ENCODE measurements at places on chromosomes 5 and 9.

- no peak for DNase-seq
These were observed 242.6 kb downstream of the AUH start for GRCh38 chr9:91119142-91119541.

GRCh38 chr9:91776409-91777291 lies 173.4 kb downstream of the ROR2 start:
- no peak for DNase-seq

GRCh38 chr5:40452874-40453624 lies 226.7 kb upstream of the PTGER4 start:
- no peak for DNase-seq

DNA sequence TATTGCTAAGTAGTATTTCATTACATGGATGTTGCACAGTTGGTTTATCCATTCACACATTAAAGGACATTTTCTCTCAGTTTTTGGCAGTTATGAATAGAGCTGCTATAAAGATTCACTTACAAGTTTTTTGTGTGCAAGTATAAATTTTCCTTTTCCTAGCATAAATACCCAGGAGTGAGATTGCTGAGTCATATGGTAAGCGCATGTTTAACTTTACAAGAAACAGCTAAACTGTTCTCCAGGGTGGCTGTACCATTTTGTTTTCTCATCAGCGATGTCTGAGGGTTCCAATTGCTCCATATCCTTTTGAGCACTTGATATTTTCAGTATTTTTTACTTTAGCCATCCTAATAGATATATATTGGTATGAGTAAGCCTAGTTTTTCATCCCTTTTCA lies 16.4 kb upstream of the ABCA1 start:
- DNase-seq: no peak

Measured in stimulated activated CD8-positive, alpha-beta memory T cell treated with anti-CD3 and anti-CD28 coated beads, Interleukin-4, amount 100 ng/mL, for 1 hour (primary cell).